Activated CD4-positive, CD25-positive, alpha-beta regulatory T cell treated with anti-CD3 and anti-CD28 coated beads, Interleukin-2, amount 50 U/mL, for 16 hours (primary cell): ENCODE measurements at places on chromosomes 3 and 15.
A peak's percentile ranks its signal among the peaks of the same experiment; 100 is the strongest.

GRCh38 chr3:152728231-152728980 is 106.5 kb upstream of the P2RY1 start:
- no peak for DNase-seq

DNA sequence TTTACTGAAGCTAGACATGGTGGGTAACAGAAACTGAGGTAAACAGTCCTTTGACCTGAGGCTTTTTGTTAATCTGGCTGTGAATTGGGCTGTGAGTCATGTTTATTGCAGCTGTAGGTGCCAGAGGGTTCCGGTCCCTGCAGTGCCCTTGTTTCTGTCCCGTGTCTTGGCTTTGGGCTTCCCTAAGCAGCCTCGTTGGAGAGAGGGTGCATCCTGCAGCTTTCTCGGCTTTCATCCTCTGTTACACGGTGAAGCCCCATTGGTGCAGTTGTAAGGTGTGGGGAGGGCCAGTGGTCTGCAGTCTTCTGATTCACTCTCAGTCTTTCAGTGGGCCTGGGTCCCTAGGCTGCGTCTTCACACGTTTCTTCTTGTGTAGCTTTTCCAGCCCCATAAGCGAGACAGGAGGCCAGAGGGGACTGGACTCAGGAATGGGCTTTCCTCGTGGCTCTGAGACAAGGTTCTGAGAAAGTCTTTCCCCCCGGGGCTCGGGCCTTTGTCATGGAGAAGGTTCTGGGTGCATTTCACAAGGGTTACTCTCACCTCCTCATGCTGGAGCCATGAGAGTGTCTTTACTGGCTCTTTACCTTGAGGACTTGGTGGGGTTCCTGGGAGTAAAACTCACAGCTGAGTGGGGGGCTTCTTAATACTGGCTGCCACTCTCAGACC is 33.1 kb downstream of the ASB7 start:
- no peak for DNase-seq

- DNase-seq: no peak
These were observed 7.1 kb downstream of the POMGNT2 start for GRCh38 chr3:43098761-43099160.

- no peak for DNase-seq
These were observed 15.4 kb downstream of the IREB2 start for GRCh38 chr15:78453447-78453846.

DNA sequence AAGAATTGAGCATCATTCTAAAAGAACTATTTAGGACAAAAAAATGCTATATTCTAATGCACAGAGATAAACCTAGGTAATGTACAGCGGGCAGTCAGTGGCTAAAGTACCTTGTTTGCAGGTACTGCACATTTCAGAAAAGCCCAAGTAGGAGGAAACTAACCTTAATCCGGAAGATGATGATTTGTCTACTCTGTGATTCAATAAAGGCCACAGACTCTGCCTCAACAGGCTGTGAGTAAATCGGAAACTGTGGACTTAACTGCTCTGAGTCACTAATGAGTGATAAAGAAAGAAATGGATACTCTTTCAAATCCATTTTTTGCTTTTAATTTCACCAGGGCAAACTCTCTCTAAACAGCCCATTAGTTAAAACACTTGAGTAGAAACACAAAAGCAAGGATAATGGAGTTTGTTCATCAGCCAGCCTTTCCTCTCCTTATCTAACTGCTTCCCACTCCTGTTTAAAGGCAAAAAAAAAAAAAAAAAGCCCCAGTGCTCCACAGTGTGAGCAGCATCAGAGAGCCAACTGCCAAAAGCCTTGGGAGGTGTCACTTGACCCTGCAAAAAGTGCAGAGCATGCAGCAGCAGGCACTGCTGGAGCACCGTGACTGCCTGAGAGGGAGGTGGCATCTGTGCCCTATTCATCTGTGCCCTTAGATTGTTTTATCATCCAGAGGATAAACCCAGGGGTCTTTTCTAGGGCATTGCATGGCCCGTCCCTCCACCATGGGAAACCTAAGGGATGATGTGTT is 187.7 kb downstream of the SATB1 start:
- DNase-seq: no peak

DNA sequence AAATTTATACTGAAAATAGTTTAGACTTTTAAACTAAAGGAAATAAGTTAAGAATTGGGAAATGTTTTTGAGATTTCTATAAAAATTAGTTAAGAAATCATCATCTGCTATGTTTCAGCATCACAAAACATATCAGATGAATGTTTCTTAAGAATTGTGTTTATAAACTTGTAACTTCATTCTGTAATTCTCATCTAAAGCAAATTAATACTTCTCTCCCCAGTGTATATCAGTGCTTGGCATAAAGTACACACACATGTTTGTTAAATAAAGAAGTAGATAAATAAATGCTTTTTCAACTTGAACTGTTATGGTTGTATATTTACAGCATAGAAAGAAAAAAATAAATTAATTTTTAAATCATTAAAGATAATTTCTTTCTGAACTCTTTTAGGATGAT is 245.9 kb upstream of the SLITRK3 start:
- no peak for DNase-seq

- no peak for DNase-seq
These were observed 945 bp downstream of the MST1R start for GRCh38 chr3:49902511-49903345.

- DNase-seq: no peak
These were observed 29.7 kb downstream of the TJP1 start for GRCh38 chr15:29792426-29793159.

DNA sequence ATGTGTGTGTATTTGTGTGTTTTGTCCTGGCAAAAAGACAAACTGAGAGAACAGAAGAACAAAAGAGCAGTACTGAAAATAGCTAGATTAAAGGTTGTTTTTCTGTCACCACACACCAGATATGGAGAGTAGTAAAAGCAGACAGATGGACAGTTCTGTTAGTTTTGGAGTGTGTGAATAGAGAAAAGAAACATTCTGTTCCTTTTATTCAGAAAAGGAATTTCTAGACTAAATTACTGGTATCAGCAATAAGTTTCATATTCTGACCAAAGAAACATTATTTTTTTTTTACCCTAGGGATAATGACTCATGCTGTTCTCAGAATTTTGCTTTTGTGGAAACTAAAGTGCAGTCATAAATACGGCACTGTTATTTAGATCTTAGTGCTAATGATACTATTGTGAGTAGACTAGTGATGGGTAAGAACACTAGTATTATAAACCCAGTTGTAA is 32.9 kb downstream of the PIK3CA start:
- DNase-seq: no peak

DNA sequence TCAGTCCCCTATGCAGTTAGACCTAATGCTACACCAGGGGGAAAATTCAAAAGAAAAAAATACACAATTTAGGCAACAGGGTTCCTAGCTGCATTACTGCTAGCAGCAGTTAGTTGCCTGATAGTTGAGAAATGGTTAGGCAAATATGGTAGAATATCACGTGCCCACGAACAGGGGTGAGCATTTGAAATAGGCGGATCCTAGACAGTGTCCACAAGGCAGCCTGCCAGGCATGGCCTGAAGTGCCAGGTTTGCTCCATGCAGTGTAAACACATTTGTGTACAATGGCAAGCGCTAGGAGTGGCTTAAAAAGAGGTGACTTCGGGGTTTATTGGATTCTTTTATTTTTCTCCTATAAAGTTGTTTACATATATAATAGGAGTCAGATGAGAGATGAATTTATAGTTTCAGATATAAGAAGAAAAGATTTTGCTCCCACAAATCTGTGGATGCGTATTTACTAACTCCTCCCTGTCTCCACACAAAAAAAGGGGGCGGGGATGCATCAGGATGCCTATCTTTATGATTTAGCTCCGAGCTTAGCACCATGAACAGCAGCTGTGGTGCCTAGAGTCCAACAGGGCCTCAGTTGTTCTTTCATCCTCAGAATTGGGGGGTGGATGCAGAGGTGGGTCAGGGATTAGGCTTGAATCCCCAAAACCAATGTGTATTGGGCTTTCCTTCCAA is 3.9 kb upstream of the TGM4 start:
- DNase-seq: no peak

GRCh38 chr3:15501126-15501525 is 20.4 kb downstream of the COLQ start:
- no peak for DNase-seq

- no peak for DNase-seq
These were observed 4.4 kb upstream of the IRAK2 start for GRCh38 chr3:10160346-10160745.

DNA sequence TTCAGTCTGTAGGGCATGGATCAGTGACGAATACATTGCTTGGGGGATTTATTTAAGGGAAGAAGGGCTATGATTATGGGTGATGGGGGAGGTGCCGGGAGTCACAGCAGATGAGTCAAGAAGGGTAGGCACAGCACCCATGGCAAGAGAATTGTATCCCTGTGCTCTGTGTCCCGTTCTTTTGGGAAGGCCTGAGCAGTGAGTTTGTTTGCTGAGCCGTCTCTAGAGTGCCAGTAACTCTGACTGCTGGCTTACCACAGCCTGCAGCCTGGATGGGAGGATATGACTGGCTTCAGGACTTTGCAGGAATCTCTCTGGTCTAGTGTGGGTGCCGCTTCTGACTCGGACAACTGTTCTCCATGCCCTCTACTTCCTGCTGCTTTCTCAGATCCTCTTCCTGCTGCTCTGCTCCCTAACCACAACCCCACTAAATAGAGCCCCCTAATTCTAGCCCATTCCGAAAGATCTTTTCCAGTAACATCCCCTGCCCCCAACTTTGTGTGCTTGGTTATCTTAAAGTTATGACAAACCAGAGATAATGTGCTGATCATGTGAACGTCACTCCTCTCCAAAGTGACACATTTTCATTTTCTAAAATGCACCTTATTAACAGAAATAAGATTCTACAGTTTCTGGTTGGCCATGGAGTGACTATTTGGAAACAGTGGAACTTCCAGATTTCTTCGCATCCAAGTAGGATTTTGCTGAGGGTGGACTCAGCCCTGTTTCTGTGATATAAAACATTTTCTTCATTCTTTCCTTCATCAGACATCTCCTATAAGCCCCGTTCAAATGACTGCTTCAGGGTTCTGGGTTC is 239.0 kb downstream of the SLCO3A1 start:
- no peak for DNase-seq

DNA sequence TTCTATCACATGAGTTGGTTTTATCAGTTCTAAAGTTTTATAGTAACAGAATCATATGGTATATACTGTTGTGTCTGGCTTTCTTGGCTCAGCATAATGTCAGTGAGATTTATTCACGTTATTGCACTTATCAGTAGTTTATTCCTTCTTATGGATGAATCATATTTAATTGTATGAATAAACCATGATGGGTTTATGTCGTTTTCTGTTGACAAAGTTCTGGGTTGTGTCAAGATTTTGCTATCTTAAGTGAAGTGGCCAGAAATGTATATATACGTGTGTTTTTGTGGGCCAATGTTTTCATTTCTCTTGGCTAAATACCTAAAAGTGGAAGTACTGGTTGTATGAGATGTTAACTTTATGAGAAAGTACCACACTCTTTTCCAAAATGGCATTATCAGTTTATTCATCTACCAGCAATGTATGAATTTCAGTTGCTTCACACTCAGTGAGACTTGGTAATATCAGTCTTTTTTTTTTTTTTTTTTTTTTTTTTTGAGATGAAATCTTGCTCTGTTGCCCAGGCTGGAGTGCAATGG is 112.4 kb upstream of the DCBLD2 start:
- DNase-seq: no peak

GRCh38 chr15:51181905-51182304 is 87.2 kb upstream of the TNFAIP8L3 start:
- no peak for DNase-seq

DNA sequence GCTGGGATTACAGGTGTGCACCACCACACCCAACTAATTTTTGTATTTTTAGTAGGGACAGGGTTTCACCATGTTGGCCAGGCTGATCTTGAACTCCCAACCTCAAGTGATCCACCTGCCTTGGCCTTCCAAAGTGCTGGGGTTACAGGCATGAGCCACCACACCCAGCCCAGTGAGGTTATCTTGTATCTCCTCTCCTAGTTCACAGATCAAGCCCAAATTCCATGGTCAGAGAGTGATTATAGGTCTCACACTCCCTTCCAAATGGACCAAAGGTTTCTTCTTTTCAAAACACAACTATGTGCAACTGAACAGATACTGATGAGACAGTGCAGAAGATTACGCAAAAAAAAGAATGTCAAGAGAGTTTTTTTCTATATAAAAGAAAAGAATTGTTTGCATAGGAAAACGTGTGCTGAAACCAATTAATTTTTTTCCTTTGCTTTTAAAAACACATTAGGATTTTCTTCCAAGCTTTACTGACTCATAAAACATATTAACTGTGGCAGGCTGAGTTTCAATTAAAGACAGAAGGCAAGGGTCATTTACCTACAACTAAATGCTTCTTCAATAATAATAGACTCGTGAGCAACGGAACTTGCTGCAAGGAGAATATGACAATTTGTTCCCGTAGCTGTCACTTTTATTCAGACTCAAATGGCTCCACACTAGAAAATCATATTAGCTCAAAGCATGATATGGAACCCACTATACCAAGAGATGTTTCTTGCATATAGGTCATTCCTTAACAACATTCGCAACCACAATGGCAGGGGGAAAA is 30.4 kb upstream of the THUMPD3 start:
- DNase-seq: no peak

DNA sequence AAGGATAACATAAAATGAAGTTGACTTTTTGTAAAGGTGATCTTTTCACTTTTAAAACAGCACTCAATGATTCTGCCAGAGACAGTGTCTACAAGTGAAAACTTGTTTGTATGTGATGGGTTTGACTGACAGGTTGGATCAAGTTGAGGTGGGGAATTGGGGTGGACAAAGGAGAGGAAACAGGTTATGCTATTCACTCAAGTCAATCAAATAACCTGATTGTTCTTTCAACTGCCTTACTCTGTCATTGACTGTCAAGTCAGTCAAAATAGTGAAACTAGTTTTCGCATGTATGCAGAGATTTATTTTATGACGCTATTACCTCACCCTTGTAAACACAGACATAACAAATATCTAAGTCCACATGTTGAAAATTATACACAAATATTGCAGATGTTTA is 187.7 kb downstream of the ROBO2 start:
- no peak for DNase-seq

GRCh38 chr3:115397433-115397832 is 225.9 kb upstream of the GAP43 start:
- DNase-seq: no peak

GRCh38 chr3:94249491-94250079 is 186.7 kb downstream of the NSUN3 start:
- DNase-seq: peak; percentile 1

DNA sequence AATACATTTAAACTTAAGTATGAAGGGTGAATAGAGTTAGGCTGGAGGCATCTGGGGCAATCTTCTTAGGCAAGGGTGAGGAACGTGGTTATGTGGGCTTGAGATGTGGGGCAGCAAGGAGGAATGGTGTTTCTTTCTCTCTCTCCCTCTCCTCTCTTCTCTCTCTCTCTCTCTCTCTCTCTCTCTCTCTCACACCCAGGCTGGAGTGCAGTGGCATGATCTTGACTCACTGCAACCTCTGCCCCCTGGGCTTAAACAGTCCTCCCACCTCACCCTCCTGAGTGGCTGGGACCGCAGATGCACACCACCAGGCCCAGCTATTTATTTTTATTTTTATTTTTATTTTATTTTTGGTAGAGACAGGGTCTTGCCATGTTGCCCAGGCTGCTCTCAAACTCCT is 4.0 kb upstream of the MGA start:
- DNase-seq: no peak

- DNase-seq: no peak
These were observed 4.1 kb upstream of the ECT2 start for GRCh38 chr3:172746475-172746874.

- DNase-seq: no peak
These were observed 13.2 kb downstream of the TNIK start for GRCh38 chr3:171446801-171447578.
